Bronchus fibroblast of lung (primary cell): ENCODE measurements at places on chromosomes 1 and 21. TPM values are rescaled to one million over a fixed set of nuclear protein-coding genes. Genes with fewer than 3 reads are reported as not detected.

SLC16A4 gene
- 7.7 and 8.6 TPM in 2 replicates for total RNA-seq

DAB1 gene
- not detected in 2 replicates for total RNA-seq

LHX8 gene
- not detected in 2 replicates for total RNA-seq

CCDC24 gene
- 3.0 and 4.3 TPM in 2 replicates for total RNA-seq

WNT9A gene
- total RNA-seq = 0.30 and 0.50 TPM in 2 replicates

LGR6 gene
- under 0.01 TPM in 1 of 2 replicates, not detected in the other for total RNA-seq

HSPB7 gene
- total RNA-seq = 0.84 and 0.89 TPM in 2 replicates

SLC35F3 gene
- not detected in 2 replicates for total RNA-seq
